ENCODE measurements at places on chromosomes 6 and 20. TPM values are rescaled to one million over a fixed set of nuclear protein-coding genes. Genes with fewer than 3 reads are reported as not detected.

DNA sequence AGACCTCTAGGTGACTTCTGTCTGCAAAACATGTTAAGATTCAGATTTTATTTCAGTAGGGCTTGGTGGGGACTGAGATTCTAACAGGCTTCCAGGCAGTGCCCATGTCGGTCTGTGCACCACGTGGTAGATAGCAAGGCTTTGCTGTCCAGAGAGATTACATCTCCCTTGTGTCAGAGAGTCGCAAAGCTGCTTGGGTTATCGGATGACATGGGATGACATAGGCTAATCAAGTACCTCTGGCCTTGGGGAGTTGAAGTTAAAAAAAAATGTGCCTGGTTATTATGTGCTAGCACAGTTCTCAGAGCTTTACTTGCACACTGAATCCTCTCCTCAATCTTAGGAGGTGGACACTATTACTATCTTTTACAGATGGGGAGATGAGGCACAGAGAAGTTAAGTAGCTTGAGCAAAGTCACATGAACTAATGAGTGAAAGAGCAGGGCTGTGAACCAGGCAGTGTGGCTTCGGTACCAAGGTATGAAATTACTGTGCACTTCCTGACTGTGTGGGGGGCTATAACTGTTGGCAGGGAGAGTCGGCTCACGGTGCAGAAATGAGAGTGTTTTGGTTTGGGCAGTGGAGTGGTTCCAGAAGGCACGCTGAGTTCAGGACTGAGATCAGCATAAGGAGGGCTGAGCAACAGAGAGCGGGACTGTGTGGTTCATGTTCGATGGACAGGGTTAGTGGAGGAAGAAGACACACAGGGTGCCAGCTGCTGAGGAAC, 41.1 kb downstream of the FARS2 start:
- no peak for DNase-seq

DNA sequence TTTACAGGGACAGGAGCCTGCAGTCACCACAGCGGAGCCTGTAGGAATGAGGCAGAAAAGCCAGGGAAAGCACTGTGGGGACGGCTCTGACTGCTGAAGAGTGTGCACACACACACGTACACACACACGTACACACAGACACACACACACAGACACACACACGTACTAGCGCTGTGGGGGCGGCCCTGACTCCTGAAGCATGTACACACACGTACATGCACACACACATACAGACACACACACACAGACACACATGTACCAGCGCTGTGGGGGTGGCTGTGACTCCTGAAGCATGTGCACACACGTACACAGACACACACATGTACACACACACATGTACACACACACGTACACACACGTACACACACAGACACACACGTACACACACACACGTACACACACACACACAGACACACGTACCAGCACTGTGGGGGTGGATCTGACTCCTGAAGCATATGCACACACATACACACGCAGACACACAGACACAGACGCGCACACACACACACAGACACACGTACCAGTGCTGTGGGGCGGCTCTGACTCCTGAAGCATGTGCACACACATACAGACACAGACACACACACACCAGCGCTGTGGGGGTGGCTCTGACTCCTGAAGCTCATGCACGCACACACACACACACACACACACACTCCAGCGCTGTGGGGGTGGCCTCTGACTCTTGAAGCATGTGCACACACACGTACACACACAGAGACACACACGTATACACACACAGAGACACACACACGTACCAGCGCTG, 127.3 kb downstream of the DLL1 start:
- no peak for DNase-seq

RAB44 gene
- polyA plus RNA-seq: under 0.01 TPM

FOXP4 gene
- polyA plus RNA-seq: 15.6 TPM

- DNase-seq: no peak
Observed at GRCh38 chr6:125797886-125798444, 7.2 kb downstream of the NCOA7 start.

- DNase-seq: no peak
Observed at GRCh38 chr6:8229915-8230756, 127.8 kb upstream of the EEF1E1 start.

- no peak for DNase-seq
Observed at GRCh38 chr6:42410861-42411260, 40.9 kb downstream of the TRERF1 start.

DNA sequence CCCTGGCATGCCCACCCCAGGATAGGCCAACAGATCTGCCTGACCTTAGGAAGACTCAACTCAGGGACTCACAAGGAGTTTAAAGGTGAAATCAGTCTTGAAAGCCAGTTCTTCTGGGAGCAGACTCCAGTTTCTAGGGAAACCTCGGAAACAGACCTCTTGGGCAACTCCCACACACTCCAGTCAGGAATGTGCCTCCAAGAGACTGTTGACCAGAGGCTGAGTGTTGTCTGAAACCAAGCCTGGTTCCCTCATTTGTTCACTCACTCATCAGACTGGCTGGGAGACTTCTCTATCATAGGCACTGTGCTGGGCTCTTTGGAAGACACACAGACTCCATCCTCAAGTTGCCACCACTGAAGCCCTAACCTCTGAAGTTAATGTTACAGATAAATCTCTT, 1.8 kb downstream of the TREM1 start:
- DNase-seq: no peak
